ENCODE measurements at places on chromosomes 6 and 20. TPM values are rescaled to one million over a fixed set of nuclear protein-coding genes. Genes with fewer than 3 reads are reported as not detected.

HLA-DQA2 gene
- total RNA-seq, result 1.5 TPM

DNA sequence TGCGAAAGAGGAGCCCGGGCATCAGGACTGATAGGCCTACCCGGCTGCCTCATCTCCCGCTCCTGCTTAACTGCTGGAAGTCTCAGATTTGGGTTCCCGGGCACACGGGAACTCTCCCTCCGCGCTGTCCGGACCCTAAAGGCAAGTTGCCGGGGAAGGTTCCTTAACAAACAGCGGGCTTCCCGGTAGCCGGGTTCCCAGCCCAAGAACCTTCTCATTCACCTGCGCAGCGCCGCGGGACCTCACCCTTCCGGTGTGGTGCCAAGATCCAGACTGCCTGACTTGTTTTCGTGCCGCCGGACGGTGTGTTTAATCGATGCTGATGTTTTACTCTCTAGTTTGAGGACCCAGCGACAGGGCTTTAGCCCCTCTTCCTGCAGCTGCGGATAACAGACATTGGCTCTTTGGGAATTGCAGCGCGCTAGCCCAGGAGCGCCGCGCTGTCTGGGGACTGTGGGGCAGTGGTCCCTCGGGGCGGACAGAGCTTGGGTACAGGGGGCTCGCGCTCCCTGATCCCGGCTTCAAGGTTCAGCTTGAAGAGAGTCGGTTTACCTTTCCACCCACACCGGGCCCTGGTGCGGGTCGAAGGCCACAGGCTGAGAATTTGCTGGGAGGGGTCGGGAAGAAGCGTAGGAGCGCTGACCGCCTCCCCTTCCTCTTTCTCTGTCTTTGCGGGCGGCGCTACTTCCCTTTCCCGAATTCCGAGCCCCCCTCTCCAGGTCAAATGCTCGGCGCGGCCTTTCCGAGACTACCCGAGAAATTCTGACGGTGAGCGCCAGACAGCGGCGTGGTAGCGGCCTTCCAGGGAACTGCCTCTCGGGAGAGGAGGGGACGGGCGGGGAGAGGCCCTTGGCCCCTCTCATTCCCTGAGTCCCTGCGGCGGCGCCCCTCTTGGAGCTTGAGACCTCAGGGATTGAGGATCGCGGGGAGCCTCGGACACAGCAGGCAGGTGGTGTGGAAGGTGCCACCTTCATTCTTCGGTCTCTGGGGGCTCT is 17.2 kb downstream of the ABT1 start:
- DNase-seq, result no peak

SLC22A3 gene
- 8.6 TPM for total RNA-seq

C20orf141 gene
- total RNA-seq, result 0.84 TPM

DNA sequence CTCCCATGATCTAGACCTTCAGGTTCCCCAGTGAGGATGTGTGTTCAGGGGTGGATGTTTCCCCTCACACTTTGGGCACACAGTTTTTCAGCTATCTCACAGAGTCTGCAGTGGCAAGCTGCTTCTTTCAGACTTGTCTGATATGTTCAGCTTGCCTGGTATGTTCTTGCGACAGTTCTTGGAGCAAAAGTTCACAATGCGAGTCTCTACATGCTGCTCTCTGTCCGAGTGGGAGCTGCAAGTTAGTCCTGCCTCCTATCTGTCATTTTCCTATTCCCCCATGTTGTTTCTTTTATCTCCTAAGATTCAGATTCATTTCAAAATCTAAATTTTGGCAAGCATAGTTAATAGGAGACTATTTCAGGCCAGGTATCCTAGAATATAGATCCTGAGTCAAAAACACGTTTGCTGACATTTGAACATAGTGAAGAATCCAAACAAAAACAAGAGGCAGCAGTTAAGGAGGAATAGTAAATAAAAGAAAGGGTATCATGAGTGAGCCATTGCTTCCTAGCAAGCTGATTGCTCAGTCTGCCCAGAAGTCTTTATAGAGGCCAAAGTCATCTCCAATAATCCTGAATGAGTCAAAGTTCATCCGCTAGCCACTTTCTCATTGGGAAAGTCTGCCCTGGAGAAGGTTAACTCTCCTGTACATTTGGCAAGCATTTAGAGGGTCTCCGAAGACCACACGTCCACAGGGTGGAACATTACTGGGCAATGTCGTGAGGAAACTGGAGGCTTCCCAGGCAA is 140.2 kb upstream of the MOCS1 start:
- no peak for DNase-seq

- DNase-seq, result no peak
These were observed 286.7 kb upstream of the POU3F2 start for GRCh38 chr6:98547634-98548033.

GRCh38 chr20:46648903-46649649 is 2.2 kb downstream of the SLC13A3 start:
- DNase-seq, result no peak

DNA sequence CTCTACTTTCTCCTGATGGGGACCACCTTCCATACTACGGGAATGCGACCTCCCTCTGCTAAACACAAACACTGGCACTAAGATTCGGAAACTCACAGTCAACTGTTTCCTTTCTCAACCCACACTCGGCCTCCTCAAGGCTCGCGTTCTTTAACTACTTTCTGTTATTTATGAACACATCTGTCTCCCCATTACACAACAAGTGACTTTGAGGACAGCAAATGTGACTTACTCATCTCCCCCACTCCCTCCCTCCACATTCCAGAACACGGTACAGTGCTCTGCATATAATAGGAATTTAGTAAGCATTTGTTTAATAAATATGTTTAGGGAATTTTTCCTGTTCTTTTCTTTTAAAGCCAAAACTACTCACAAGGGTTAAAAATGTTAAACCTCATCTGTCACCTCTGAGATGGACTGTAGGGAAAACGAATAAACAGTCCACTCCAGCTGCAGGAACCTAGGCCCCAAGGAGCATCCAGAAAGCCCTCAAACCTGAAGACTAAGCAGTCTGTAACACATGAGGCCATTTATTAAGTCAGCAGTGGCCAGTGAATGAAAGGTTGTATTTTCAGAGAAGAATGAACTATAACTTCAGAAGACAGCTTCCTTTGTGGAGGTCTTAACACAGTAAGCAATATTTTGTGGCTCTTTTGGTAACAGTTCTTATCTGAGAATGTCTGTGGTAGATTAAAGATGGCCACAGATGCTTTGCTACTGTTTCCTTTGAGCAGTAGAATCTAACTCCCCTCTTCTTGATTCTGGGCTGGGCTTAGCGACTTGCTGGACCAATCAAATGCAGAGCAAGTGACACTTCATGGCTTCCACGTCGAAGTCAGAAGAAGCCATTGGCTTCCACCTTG is 209.6 kb upstream of the DTNBP1 start:
- DNase-seq, result no peak

- no peak for DNase-seq
These were observed 379.0 kb upstream of the CNR1 start for GRCh38 chr6:88544986-88545612.

CYP24A1 gene
- total RNA-seq, result not detected

SPTLC3 gene
- 6.5 TPM for total RNA-seq

CCDC170 gene
- total RNA-seq, result 2.4 TPM

GRCh38 chr6:35258858-35259193 is 709 bp upstream of the ZNF76 start:
- DNase-seq, result no peak

DNA sequence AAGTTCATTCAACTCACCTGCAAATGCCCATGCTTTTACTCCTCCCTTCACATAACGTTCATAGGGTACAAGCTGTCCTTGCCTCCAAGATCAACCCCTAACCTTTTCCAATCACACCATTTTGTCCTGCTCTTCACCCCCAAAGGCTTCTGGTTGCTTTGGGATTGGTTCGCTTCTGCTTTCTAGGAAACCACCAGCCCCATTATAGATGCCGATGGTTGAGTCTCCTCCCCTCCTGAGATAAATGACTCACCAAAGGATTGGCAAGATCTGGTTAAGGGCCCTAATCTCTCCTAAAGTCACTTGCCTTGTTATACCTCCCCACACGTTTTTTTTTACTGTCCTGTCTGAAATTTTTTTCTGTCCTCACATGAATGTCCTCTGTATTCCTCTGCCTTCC is 311.4 kb downstream of the HACE1 start:
- DNase-seq, result no peak

DNA sequence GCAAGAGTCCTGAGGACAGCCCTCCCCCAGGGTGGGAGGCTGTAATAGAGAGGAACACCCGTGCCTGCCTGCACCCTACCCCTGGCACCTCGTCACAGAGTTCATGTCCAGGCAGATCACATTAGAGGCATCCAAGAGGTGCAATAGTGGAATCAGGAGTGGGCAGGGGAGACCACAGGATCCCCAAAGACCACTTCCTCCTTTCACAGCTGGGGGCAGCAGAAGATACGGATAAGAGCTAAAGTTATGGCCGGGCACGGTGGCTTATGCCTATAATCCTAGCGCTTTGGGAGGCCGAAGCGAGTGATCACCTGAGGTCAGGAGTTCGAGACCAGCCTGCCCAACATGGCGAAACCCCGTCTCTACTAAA is 1.5 kb upstream of the CAPN11 start:
- DNase-seq, result no peak

BPIFB1 gene
- not detected for total RNA-seq

EYS gene
- 0.48 TPM for total RNA-seq

COL12A1 gene
- total RNA-seq, result 376 TPM

PLCB4 gene
- total RNA-seq, result 5.3 TPM

PSORS1C2 gene
- not detected for total RNA-seq

All from mesenteric fat pad (tissue), 1 donor.